ENCODE measurements at places on chromosomes 1 and 21. TPM values are rescaled to one million over a fixed set of nuclear protein-coding genes. Genes with fewer than 3 reads are reported as not detected.

DNA sequence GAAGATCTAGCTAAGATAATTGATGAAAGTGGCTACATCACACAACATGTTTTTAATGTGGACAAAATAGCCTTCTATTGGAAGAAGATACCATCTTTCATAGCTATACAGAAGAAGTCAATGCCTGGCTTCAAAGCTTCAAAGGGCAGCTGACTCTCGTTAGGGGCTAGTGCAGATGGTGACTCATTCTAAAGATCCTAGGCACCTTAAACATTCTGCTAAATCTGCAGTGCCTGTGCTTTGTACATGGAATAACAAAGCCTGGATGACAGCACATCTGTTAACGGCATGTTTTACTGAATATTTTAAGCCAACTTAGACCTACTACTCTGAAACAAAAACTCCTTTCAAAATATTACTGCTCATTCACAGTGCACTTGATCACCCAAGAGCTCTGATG lies 65.6 kb upstream of the USP24 start:
- no peak for DNase-seq

- no peak for DNase-seq
Measured at GRCh38 chr1:61241973-61242381, 159.6 kb downstream of the NFIA start.

- DNase-seq, result peak; percentile 47
Measured at GRCh38 chr1:68049941-68050878, at the start of gene DIRAS3. DIRAS3 (minus strand) TSS chr1:68050627; CDS start chr1:68047297, 3,330 bp downstream.

Gene PRAMEF12
- not detected for total RNA-seq

GRCh38 chr1:111730706-111731105 lies 8.5 kb downstream of the INKA2 start:
- DNase-seq, result peak; percentile 4

GRCh38 chr1:246800756-246801155 lies 76.5 kb downstream of the SCCPDH start:
- DNase-seq, result no peak

DNA sequence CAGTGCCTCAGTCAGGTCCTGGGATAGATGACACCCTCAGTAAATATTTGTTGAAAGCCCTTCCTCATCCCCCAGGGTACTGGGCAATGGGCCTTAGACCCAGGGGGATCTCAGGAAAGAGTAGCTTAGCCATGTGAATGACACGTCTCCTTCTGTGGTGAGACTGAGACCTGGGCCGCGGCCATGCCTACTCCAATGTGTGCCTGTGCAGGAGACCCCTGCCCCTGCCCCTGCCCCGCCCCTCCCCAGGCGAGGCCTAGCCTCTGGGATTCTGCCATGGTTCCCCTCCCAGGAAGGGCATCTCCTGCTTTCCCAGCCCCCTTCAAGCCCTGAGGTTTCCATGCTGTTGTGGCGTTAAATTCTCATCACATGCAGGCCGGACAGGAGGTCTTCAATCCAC lies 7.1 kb downstream of the MYOM3 start:
- no peak for DNase-seq

DNA sequence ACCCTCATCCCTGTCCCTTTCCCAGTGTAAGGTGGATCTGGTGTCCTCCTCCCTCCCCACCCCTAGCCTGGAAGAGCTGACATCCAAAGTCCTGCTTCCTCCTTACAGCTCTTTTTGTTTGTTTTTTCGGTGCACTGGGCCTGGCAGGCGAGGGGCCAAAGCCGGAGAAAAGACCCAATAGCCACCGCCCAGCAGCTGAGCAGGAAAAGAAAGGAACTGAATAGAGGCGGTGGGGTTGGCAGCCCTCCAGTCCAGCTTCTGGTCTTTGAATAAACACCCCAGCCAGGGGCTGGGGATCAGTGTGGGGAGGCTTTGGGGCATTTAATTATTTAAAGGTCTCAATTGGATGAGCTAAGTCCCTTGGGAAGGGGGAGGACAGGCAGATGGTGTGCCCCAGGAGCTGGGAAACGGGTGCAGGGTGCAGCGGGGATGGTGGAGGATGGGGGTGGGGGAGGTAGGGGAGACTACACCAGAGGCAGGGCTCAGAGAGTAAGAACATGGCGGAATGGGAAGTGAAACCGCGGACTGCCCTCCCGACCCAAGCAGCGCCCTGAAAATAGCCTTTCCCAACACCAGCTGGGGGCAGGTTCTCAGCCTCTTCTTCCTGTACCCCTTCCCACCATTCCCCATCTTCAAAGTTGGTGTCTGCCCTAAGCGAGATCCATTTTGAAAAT lies 20.2 kb downstream of the BTG2 start:
- DNase-seq, result peak; percentile 45

Gene DCST1
- not detected for total RNA-seq

DNA sequence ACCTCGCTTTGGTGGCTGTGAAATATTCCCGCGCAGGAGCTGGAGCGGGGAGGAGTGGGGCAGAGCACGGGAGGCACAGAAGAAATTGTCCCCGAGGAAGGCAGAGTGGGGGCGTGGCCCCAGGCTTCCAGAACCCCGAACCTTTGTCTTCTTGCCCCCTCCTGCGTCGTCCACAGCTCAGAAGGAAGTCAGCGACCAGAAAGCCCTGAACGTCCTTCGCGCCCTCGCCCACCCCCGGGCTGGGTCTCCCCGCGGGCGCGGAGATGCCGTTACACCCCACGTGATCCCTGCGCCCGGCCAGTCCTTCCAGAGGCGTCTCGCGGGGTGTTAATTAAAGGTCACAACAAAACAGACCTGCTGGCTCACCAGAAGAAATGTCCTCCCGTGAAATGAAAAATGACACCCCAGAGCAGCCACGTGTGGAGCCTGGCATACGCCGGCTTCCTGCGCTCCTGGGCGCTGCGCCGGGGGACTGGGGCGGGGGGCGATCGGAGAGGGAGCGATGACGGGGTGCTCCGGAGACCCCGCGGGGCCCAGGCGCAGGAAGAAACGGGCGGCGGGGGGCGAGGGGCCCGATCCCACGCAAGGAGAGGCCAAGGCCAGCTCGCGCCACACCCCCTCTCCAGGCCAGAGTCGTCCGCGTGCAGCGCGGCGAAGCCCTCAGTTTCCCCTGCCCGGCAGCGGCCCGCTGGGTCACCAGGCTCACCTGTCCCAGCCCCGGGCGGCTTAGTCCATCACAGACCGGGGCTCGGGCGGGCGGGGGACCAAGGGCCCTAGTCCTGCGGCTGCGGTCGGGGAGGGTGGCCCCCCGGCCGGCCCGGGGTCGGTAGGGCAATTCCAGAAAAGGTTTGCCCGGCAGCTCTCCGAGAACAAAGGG lies 995 bp upstream of the KIF26B start:
- peak; percentile 73 for DNase-seq

DNA sequence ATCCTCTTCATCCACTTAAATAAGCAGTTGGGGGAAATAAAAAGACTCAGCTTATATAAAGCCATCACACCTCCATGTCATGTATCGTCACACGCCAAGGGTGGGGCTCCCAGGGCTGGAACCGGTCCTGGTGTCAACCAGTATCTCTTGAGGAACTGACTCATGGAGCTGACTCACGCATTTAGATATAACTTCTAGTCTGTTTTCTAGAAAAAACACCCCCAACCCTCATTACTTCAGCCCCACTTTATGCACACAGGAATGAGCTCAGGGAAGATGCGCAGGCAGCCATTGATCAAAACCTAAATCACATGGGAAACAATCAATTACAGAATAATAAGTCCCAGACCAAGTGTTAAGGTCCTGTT lies 6.9 kb upstream of the IL22RA1 start:
- no peak for DNase-seq

- no peak for DNase-seq
Measured at GRCh38 chr1:206050655-206051235, 2.2 kb upstream of the RHEX start.

- DNase-seq, result no peak
Measured at GRCh38 chr1:218592688-218593087, 247.6 kb downstream of the TGFB2 start.

Gene LYPLAL1
- 25.3 TPM for total RNA-seq

Data from H7 (cell line).